ENCODE measurements at places on chromosomes 16 and 17.

DNA sequence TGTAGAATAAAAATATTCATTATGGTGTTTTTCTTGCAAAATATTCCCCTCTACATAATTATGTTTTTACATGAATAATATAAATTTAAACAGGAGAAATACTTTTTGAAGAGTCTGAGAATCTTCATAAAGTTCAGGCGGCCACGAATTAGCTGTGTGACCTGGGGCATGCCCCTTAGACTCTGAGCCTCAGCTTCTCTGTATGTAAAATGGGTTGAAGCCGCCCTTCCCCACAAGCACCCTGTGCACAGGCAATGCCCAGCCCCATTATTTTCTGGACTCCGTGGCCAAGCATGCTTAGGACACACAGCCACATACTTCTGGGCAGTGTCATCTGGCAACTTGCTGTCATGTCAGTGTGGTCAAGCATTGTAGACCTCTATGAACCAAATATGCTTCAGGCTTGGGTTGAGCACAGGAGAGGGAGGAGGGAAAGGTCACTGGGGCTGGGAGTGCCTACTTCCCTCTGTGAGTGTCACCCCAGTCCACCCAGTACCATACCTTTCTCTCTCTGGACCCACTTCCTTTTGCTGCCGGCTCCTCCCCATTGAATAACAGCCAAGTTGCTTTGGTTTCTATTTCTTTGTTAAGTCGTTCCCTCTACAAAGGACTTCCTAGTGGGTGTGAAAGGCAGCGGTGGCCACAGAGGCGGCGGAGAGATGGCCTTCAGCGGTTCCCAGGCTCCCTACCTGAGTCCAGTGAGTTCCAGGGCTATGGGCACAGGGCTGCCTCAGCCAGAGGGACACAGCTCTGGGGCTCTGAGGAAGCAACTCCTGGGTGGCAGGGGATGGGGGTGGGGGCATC lies at the start of gene LGALS9:
LGALS9 (plus strand) TSS at position 582 of the 804 bp plus-strand sequence; CDS start at position 660, 78 bp downstream.
- DNase-seq = peak; percentile 31

- DNase-seq = no peak
These were observed 54.3 kb upstream of the CNTNAP4 start for GRCh38 chr16:76222853-76223252.

DNA sequence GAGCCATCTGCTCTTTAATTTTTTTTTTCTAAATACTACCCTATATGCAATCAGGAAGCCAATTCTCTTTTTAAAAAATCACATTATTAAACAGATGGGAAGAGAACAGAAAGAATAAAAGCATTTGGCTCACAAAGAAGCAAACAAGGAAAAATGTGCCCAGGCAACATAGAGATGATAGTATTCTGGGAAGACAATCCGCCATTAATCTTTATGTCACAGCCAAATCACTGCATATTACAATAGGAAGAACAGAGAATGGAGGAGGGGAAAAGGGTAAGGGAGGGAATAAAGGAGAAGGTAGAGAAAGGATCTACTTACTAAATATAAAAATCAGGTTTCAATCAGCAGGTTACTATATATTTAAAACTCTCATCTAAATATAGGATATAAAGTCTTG lies 34.3 kb downstream of the STAT5B start:
- DNase-seq = no peak

- no peak for DNase-seq
These were observed 191.9 kb downstream of the MRTFB start for GRCh38 chr16:14263011-14263410.

DNA sequence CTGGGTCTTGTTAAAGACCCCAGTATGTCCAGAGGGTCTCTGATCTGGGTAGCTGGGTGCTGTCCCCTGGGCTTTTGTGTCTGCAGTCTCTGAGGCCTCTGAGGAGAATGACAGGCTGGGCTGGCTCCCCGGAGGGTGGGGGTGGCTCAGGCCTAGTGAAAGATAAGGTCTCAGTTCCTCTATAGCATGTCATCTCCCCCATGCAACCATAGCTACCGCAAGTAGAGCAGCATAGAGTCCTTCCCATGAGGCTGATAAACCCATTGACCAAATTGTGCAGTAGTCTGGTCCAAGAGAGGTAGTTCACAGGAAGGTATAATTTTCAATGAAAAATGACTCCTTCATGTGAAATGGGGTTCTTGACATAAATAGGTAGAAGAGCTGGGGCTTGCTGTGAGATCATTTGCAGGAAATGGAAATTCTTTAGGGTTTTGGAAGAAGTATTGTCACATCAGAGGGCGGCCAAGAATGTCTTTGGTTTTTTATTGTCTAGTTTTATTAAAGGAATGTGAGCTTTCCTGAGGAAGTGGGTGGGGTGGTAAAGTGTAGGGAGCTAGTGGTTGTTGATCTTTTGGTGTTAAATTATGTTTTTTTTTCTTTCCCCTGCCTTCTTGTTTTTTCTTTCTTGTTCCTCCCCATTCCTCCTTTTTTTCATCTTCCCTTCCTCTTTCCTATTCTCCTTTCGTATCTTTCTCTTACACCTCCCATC lies 21.0 kb downstream of the SLC7A6OS start:
- no peak for DNase-seq

DNA sequence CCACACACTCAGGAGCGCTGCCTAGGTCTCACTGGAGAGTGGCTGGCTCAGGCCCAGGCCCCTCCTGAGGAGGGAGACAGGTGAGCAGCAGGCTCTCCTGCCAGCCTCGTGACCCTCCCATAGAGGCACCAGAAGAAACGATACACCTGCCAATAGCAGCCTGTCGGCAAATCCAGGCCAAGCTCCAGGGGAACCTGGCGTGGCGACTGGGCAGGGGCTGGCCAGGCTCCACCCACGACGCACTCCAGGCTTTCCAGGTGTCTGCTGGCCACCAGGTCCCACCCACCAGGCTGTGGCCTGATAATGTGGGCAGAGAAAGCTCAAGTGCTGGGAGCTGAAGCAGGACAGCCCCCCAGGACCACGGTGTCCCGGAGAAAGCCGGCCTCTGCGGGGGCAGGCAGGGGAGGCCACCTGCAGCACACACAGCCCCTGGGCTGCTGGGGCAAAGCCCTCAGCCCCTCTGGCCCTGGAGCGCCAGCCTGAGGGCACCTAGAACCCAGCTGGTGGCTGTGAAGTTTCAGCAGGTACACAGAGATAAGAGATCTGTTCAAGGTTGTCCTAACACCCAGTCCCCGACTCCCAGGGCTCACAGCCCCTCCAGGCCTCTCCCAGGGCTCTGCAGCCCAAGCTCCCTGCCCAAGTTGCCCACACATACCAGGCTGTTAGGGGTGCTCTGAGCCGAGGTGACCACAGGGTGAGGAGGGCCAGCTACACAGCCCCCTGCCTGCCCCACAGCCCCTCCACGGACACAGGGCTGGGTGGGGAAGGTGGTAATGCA lies 2.4 kb downstream of the PGAP6 start:
- no peak for DNase-seq

- peak; percentile 58 for DNase-seq
These were observed 20.0 kb downstream of the MTHFSD start for GRCh38 chr16:86534779-86535615.

GRCh38 chr16:68351991-68352431 lies 41.2 kb downstream of the PRMT7 start:
- DNase-seq = no peak

GRCh38 chr16:89450537-89450936 lies 39.8 kb downstream of the ANKRD11 start:
- no peak for DNase-seq

GRCh38 chr16:20881503-20881878 lies 18.7 kb downstream of the DCUN1D3 start:
- DNase-seq = no peak

GRCh38 chr17:6474376-6474775 lies 30.1 kb downstream of the PIMREG start:
- no peak for DNase-seq

DNA sequence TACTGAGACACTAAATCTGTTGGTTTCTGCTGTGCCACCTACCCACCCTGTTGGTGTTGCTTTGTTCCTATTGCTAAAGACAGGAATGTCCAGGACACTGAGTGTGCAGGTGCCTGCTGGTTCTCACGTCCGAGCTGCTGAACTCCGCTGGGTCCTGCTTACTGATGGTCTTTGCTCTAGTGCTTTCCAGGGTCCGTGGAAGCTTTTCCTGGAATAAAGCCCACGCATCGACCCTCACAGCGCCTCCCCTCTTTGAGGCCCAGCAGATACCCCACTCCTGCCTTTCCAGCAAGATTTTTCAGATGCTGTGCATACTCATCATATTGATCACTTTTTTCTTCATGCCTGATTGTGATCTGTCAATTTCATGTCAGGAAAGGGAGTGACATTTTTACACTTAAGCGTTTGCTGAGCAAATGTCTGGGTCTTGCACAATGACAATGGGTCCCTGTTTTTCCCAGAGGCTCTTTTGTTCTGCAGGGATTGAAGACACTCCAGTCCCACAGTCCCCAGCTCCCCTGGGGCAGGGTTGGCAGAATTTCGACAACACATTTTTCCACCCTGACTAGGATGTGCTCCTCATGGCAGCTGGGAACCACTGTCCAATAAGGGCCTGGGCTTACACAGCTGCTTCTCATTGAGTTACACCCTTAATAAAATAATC lies 14.6 kb downstream of the STH start:
- DNase-seq = peak; percentile 62

DNA sequence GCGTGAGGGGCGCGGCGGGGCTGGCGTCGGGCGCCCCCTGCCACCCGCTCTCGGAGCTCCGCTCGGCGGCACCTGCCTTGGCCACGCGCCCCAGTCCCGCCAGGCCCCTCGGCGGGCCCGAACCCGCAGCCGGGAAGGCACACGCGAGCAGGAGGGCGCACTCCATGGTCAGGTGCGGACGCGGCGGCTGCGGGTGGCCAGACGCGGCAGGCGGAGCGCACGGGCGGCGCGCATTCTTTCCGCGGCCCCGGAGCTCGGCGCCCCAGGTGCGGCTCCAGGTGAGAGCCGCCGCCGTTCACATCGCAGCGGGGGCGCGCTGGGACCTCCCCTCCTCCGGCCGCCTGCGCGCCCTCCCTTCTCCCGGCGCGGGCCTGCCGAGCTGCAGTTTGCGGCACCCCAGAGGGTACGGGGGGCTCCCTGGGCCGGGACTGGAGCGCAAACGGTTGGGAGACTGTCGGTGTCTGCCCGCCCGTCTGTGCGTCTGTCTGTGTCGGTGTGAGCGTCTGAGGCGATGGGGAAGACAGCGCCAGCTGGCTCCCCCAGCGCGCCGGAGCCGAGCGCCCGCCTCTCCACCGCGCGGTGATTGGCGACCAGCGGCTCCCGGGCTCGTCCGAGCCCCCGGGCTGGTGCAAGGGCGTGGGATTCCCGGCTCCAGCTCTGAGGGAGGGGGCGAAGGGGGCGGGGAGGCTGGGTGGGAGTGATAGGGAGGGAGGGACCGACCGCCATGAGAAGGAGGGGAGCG lies at the start of gene ADAMTS18:
ADAMTS18 (minus strand) TSS at position 505 of the 742 bp plus-strand sequence; CDS start at position 166, 339 bp downstream.
- DNase-seq = no peak

GRCh38 chr16:81900014-81900413 lies 111.3 kb downstream of the SDR42E1 start:
- no peak for DNase-seq

DNA sequence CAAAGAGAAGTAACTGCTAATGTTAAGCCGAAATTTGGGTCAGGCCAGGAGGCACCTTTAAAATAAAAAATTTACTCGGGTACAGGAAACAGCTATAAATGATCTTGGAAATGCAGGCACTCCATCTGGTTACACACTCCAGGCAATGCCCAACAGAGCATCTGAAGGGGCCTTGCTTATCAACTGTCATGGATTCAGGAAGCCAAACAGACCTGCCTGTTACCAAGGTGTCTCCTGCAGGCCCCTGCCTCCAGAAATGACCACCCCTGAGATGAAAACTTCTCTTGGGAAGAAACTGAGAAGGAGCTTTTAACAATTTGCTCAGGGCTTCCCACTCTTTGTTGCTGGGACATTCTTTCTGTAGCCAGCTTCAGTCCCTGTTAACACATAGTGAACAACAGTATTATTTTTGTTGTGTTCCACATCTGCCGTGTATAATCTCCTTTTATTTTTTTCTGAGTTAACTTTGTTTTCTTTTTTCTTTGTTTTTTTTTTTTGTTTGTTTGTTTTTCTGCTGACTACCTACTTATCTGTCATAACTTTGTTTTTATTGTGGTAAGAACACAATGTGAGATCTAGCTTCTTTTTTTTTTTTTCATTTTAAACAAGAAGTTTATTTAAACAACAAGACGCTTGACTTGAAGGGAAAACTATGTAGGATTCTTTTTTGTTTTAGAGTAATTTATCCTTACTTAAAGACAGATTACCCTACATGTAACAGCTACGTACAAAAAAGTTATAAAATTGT lies 18.7 kb upstream of the ATP5MC1 start:
- DNase-seq = no peak

GRCh38 chr17:28572259-28573039 lies 1.1 kb upstream of the PIGS start:
- no peak for DNase-seq

- DNase-seq = no peak
These were observed 10.1 kb downstream of the GJD3 start for GRCh38 chr17:40354221-40355122.

DNA sequence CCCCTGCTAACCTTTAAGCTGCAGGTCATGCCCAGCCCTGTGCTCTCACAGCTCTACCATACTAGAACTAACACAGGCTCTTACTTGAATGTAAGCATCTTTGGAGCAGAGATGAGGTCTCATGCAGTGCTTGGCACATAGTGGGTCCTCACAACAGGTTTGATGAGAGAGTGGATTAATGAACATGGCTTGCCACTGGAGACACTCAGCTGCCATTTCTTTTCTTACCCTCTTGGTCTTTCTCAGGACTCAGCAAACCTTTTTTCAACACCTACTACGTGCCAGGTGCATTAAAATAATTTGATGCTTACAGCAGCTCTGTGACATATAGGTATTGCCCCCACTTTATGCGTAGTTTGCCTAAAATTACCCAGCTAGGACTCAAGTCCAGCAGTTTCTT lies 133.2 kb downstream of the MSI2 start:
- DNase-seq = no peak

GRCh38 chr17:73689596-73690275 lies 45.5 kb upstream of the SDK2 start:
- no peak for DNase-seq

DNA sequence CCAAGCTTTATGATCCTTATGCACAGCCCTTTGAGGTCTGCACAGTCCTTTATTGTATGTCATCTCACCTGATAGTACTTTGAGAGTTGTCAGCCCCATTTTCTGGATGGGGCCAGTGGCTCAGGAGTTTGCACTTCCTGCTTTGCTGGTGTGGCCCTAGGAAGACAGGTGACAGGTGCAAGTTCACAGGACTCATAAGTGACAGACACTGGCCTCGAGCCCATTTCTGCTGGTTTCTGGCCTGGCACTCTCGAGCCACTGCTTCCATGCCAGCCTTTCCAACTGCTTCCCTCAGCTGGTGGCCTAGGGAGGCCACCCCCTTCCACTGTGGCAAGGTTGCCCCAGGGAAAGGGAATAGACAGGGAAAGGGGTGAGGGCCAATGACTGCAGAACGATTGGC lies 84.4 kb upstream of the CCL1 start:
- no peak for DNase-seq

DNA sequence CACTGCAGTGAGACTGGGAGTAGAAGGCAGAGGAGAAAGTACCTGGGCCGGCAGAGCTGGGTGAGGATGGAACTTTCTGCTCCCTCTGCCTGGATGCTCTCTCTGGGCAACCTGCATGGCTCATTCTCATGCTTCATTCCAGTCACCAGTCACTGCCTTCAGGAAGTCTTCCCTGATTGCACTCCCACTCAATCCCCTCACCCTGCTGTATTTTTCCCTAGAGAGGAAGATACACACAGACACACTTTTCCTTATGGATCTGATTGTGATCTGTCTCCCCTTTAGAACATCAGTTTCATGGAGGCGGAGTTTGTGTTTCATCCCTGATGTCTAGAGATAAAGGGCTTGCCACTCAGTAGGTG lies 44.9 kb downstream of the MEAK7 start:
- no peak for DNase-seq

GRCh38 chr17:77778636-77779489 lies 179.6 kb upstream of the TNRC6C start:
- peak; percentile 93 for DNase-seq
